ENCODE measurements at places on chromosomes 11 and 22. TPM values are rescaled to one million over a fixed set of nuclear protein-coding genes. Genes with fewer than 3 reads are reported as not detected.

Gene CCDC89
- polyA plus RNA-seq: 3.2 TPM

Gene RIMBP3C
- polyA plus RNA-seq: 0.52 TPM

Gene MRGPRE
- polyA plus RNA-seq: not detected

Gene KCNJ4
- polyA plus RNA-seq: 0.29 TPM

Gene OR2AG2
- 0.09 TPM for polyA plus RNA-seq

Gene SMC1B
- polyA plus RNA-seq: 0.20 TPM

Gene COA4
- 66.2 TPM for polyA plus RNA-seq

Gene KRTAP5-2
- polyA plus RNA-seq: not detected

Gene PGA4
- 0.05 TPM for polyA plus RNA-seq

Gene TANGO2
- 9.5 TPM for polyA plus RNA-seq

Gene TNNT3
- 9.7 TPM for polyA plus RNA-seq

Gene HTR3B
- 0.12 TPM for polyA plus RNA-seq

Gene SERHL2
- 9.8 TPM for polyA plus RNA-seq

Gene UCP2
- 68.4 TPM for polyA plus RNA-seq

Gene XRRA1
- polyA plus RNA-seq: 9.8 TPM

Gene DRG1
- 94.7 TPM for polyA plus RNA-seq

Gene VPS26B
- polyA plus RNA-seq: 62.8 TPM

Gene IGF2
- polyA plus RNA-seq: 964 TPM

Gene MYRF
- polyA plus RNA-seq: 23.4 TPM

Gene CALCB
- 5.0 TPM for polyA plus RNA-seq

Gene ENTHD1
- polyA plus RNA-seq: not detected

Gene FOSL1
- 0.24 TPM for polyA plus RNA-seq

Gene POGLUT3
- polyA plus RNA-seq: 34.8 TPM

Gene FAM89B
- 18.0 TPM for polyA plus RNA-seq

Gene CCDC116
- polyA plus RNA-seq: 1.1 TPM

Gene TRIM51
- not detected for polyA plus RNA-seq

Gene C11orf65
- polyA plus RNA-seq: 3.5 TPM

Gene ELFN2
- 2.0 TPM for polyA plus RNA-seq

Gene ACCSL
- polyA plus RNA-seq: 0.07 TPM

Gene KRTAP5-4
- polyA plus RNA-seq: not detected

Gene NCR3LG1
- polyA plus RNA-seq: 1.4 TPM

Gene KCNQ1
- polyA plus RNA-seq: 9.2 TPM

Gene SLC22A12
- polyA plus RNA-seq: 3.3 TPM

Gene IGLL1
- 1.9 TPM for polyA plus RNA-seq
